HepG2 (cell line): ENCODE measurements at places on chromosomes 7 and 10. TPM values are rescaled to one million over a fixed set of nuclear protein-coding genes. Genes with fewer than 3 reads are reported as not detected.

OPALIN gene
- not detected in 2 replicates for total RNA-seq

SUN3 gene
- not detected in 2 replicates for total RNA-seq

GIMAP6 gene
- not detected in 2 replicates for total RNA-seq

EMX2 gene
- total RNA-seq: not detected in 2 replicates

CYP2C19 gene
- total RNA-seq: not detected in 2 replicates

ZNF365 gene
- total RNA-seq: not detected in 2 replicates

FXYD4 gene
- not detected in 2 replicates for total RNA-seq

EXOSC1 gene
- 39.9 and 47.6 TPM in 2 replicates for total RNA-seq

MNX1 gene
- total RNA-seq: 3.6 and 6.1 TPM in 2 replicates

STEAP2 gene
- total RNA-seq: 3.5 and 4.3 TPM in 2 replicates
